ENCODE measurements at places on chromosomes 4 and X. TPM values are rescaled to one million over a fixed set of nuclear protein-coding genes. Genes with fewer than 3 reads are reported as not detected.

- DNase-seq, result no peak
Observed at GRCh38 chrX:154829134-154829533, 5.3 kb downstream of the SMIM9 start.

- DNase-seq, result no peak
Observed at GRCh38 chrX:19990151-19990555, 708 bp downstream of the BCLAF3 start.

GRCh38 chr4:159086606-159087005 lies 16.3 kb upstream of the RAPGEF2 start:
- DNase-seq, result no peak

DNA sequence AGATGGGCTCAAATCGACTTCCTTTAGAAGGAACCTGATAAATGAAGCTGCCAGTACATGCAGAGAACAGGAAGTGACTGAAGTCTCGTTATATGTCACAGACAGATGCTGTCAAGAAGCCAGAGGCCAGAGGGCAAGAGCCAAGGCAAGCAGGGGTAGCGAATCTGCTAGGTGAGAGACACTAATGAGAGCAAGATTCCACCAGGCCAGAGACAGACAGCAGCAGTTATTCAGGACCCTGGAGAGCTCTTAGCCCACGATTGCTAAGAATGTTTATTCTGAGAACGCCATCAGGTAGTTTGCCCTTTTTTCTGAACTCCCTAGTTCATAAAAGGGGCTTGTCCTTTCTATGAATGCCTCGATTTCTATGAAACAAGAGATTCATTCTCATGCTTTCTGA lies 73.7 kb downstream of the BEND2 start:
- DNase-seq, result peak; percentile 22

- peak; percentile 53 for DNase-seq
Observed at GRCh38 chrX:123424546-123424945, 240.5 kb downstream of the GRIA3 start.

DNA sequence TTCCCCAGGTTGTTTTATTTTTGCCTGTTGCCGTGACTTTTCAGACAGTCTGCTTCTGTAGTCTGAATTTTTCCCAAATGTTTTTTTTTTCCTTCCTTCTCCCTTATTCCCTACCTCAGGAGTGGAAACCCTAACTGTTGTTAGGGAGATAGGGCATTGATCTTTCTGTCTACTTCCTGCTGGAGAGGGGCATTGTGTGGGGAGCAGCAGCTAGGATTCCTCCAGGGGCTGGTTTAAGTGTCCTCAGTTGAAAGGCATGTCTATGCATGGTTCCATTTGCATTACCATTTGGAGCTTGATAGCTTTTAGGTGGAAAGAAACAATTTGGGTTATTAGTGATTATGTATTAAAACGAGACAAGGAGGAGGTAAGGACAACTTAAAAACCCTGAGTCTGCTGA lies 383.9 kb downstream of the DCAF12L2 start:
- no peak for DNase-seq

DNA sequence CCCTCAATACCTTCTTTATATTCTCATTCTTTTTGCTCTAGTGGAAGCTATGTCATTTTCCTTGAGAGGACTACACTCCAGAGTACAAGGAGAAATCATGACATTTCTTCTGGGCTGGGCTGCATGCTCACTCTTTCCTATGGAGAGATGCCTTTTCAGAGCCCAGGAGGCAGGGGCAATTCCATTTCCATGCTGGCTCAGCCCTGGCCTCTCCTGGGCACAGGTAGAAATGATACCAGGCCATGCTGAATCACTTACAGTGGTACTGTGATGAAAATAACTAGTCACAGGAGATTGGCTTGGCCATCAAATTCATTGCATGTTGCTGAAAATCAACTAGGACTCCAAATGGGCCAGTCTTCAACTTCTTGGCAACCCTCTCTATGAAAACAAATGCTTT lies 34.0 kb upstream of the PPARGC1A start:
- no peak for DNase-seq

DNA sequence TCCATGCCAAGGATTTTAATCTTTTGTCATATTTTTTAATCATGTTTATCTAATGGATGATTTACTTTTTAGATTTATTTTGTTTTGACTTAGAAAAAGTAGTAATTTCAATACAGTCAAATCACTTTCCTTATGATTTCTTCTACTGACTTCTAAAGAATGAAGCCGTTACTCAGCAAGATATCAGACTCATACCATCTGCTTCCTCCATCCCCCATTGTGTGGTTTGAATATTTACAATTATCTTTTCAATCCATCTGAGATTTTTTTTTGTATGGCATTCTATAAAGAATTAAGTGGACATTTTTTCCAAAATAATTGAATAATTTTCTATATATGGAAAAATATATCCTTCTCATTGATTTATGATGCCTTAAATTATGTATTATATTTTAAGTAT lies 565.4 kb upstream of the ATOH1 start:
- no peak for DNase-seq

GRCh38 chrX:153381684-153382532 lies 19.2 kb downstream of the PNMA6E start:
- DNase-seq, result peak; percentile 60

GRCh38 chr4:7419961-7420660 lies 14.6 kb downstream of the PSAPL1 start:
- no peak for DNase-seq

DNA sequence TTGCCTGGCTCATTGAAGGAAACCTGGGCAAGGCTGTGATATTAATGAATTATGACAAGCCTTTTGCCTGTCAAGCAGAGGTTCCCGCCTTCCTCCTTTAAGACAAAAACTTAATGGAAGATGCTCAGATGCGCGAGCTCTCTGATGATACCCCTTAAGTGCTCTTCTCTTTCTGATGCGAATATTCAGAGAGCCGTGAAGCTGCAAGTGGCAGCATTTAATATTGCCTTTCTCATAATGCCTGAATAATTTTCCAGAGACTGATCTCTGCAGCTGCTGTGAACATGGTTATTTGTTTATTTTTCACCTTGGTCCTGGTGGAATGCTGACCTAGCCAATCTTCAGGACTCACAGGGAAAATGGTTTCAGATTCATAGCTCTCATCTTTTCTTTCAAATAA lies 251.8 kb downstream of the TENM3 start:
- no peak for DNase-seq

DNA sequence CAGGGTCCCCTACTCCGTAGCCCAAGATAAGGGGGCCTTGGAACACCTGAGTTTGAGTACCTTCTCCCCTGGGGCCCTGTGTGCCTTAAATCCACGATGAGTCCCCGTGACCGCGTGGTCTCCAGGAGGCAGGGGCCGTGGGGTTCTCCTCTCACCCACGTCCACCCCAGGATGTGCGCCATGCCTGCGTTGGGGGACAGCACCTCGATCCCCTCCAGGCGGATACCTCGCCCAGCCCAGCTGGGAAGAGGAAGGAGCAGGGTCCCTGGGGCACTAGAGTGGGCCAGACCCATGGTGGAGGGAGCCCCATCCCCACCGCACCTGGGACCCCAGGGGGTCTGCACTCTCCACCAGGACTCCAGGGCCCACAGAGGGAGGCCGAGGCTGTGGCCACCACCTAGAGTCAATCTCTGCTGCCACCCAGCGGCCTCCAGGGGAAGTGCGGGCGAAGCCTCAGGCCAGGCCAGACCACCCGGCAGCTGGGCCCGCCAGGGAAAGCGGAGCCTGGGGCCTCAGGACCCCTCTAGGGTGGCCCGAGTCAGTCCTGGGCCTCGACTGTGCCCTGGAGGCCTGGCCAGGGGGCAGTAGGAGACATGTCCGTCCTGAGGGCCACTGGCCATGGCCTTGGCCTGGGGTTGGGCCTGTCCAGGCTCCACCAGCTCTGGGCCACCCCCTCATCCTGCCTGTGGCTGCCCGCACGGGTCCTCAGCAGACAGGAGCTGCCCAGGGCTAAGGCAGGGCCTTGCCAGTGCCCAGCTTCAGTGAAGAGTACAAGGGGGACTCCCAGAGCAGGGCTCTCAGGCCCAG lies 55.0 kb downstream of the FAM53A start:
- DNase-seq, result peak; percentile 44

GRCh38 chrX:120740072-120740471 lies 110.2 kb upstream of the C1GALT1C1 start:
- DNase-seq, result no peak

- DNase-seq, result peak; percentile 45
Observed at GRCh38 chr4:169179609-169180521, 90.9 kb downstream of the SH3RF1 start.

GRCh38 chr4:4666693-4667621 lies 125.1 kb upstream of the STX18 start:
- no peak for DNase-seq

DNA sequence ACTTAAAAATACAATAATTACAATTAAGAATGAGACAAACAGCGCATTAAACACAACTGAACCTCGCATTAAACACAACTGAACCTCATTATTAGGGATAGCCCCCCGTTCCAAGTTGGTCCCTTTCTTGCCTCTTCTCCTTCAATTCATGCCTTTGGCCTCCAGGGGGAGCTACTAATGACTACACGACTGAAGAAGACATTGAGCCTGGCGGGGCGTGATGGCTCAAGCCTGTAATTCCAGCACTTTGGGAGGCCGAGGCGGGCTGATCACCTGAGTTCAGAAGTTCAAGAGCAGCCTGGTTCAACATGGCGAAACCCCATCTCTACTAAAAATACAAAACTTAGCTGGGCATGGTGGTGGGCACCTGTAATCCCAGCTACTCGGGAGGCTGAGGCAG lies 56.4 kb upstream of the NWD2 start:
- DNase-seq, result no peak

DNA sequence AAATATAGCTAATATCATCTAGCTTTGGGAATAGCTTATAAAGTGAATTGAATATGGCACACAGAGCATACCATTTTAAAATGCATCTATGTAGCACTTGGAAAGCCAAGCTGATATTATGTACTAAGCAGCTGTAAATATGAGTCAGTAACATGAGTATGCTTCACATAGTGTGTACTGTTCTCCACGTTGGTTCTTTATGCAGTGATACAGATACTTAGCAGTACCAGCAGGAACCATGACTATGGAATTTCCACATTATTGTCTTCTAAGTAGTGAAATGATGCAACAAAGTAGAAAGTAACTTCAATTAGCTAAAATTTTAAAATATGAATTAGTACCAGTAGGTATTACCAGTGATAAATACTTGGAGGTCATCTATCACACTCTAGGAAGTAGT lies 320.1 kb downstream of the BMPR1B start:
- DNase-seq, result no peak

DNA sequence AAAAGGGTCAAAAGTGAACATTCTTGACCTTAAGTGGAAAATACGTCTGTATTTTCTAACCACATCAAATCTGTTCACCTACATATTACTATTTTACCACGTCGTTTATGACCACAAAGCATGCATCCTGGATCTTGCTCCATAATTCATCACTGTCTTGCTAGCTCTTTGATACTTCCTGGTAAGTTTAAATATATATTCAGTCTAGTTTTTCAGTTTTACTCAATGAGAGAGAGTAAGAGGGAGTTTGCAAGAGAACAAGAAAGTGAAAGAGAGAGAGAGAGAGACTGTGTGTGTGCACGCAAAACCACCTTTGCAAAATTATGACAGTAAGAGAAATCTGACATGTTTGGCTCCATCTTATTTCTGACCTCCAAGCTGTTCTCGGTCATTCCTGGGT lies 173.7 kb upstream of the GALNTL6 start:
- DNase-seq, result no peak

DNA sequence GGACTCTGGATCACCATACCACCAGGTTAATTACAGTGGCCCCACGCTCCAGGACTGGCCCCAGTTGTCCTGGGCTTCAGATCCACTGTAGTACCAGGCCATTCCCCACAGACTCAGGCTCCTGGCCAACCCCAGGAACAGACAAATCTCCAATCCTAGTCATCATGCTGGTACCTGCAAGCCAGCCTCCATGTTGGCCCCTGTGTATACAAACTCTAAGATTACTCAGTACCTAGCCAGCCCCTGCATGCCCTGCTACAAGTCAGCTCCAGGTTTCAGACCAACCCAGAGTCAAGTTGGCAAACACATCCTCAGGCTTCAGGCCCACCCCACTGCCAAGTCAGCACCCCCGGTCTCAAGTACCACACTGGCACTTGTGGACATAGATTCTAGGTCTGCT lies 85.9 kb downstream of the KLF8 start:
- no peak for DNase-seq

- no peak for DNase-seq
Observed at GRCh38 chrX:15319075-15319474, 3.6 kb upstream of the ASB11 start.

DNA sequence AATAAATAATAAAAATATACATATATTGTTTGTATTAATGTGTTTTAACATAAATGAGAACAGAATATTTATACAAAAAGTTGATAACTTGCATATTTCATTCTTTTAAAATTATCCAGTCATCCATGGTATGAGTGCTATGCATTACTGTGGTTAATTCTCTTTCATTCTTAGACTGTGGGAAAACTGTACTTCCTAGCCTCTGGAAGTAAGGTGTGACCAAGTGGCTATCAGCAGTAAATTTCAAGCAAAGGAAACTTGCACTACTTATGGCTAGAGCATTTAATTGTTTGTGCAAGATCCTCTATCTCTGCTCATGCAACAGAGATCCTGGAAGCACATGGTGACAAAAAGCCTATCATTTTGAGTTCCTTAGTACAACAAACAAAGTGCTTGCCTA lies 1054.5 kb upstream of the PABPC4L start:
- DNase-seq, result no peak

- no peak for DNase-seq
Observed at GRCh38 chrX:99301990-99302389, 1108.1 kb downstream of the PCDH19 start.

DNA sequence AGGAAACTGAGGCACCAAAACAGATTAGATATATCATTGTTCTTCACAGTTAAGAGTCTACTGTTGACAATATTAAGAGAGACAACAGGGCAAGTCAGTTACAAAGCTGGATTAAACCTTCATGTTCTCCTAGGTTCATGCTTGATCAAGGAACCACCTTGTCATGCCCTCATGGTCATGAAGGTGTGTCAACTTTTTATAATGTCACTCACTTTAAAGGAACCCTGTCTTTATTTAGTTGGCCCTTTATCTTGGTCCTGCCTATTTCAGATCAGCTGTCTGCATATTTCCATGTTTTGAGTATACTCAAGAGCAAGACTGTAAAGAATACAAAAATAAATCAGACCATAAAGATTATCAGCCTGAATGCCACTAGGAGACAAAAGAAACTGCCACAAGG lies 140.2 kb upstream of the FAM241A start:
- no peak for DNase-seq

- no peak for DNase-seq
Observed at GRCh38 chr4:179719766-179720450, 2277.7 kb upstream of the AGA start.

GRCh38 chr4:55035892-55036291 lies 89.5 kb downstream of the KDR start:
- no peak for DNase-seq

Gene CT45A5
- total RNA-seq, result not detected

Gene ZNF732
- 0.08 TPM for total RNA-seq

Gene CCNQ
- 32.6 TPM for total RNA-seq

Gene RAI2
- total RNA-seq, result 0.42 TPM

Gene GSPT2
- total RNA-seq, result 10.2 TPM

Gene REPS2
- 4.9 TPM for total RNA-seq

Gene GSX2
- not detected for total RNA-seq

Gene NRK
- not detected for total RNA-seq

Gene DKK2
- 0.21 TPM for total RNA-seq

Gene NPY1R
- total RNA-seq, result not detected

Gene TKTL2
- total RNA-seq, result 0.16 TPM

Gene SPATA18
- not detected for total RNA-seq

Gene TLR7
- total RNA-seq, result not detected

Gene SLC2A9
- 0.68 TPM for total RNA-seq

Gene CXXC4
- total RNA-seq, result 0.11 TPM

Gene AKAP14
- not detected for total RNA-seq

Measured in myocyte (in vitro differentiated cells).